ENCODE measurements at places on chromosomes 2 and 18.

GRCh38 chr18:76064998-76065397 is 430.0 kb downstream of the ZNF516 start:
- DNase-seq = no peak

DNA sequence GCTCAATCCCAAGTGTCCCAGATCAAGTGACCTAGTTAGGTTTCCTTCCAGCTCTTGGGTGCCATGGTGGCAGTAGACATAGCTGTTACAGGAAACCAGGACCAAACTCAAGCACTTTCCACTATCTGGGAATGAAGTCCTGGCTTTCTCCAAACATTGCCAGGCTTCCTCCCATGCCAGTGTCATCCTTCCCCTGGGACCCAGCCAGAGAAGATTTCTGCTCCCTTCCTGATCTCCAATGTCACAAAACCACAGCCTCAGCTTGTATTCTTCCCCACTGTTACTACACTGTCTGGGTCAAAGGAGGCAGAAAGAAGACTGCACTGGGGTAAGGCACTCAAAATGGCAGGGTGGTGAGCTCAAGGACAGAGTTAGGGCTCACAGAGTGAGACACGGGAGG is 347.1 kb downstream of the TNS1 start:
- no peak for DNase-seq

DNA sequence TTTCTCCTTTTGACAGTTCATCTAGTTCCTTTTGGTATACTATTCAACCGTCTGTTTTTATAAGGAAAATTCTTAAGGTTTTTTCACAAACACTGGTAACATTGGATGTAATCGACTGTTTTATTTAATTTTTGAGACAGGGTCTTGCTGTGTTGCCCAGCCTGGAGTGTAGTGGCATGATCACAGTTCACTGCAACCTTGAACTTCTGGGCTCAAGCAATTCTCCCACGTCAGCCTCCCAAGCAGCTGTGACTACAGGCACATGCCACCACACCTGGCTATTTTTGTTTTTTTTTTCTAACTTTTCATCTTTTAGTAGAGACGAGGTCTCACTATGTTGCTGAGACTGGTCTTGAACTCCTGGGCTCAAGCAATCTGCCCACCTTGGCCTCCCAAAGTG is 104.4 kb upstream of the DNMT3A start:
- DNase-seq = no peak

GRCh38 chr18:63322908-63323634 is 3.5 kb upstream of the BCL2 start:
- DNase-seq = no peak

- no peak for DNase-seq
Observed at GRCh38 chr2:62216113-62216512, 20.2 kb downstream of the B3GNT2 start.

- no peak for DNase-seq
Observed at GRCh38 chr2:83394134-83394904, 1064.8 kb downstream of the SUCLG1 start.

- DNase-seq = no peak
Observed at GRCh38 chr2:151999053-151999452, 99.8 kb downstream of the CACNB4 start.

DNA sequence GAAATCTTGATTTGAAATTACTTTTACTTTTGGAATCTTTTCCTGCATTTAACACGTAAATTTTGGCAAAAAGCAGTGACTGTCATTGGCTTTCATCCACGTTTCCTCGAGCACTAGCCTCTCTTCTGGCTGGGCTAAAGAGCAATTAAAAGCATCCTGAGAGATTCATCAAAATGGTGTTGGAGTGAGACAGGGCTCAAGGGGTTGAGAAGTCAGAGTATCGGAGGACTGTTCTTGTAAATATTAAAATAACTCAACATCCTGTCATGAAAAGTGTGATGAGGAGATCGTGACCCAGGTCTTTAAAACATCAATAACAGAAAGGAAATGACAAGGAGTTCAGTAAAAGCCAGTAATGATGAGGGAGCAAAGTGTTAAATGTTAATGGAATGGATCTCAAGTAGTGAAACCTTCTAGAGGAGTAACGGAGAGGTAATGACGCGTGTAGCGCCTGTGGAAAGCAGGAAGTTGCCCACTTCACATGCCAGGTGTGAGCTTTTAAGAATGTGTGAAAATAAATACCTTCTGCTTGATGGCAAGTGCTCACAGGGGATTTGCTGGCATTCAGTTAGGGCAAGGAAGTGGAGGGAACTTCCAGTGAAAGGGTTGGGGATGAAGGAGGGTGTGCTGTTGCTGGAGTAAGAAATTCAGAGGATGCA is 754.4 kb downstream of the ADCYAP1 start:
- DNase-seq = no peak

- no peak for DNase-seq
Observed at GRCh38 chr2:168550670-168551069, 94.6 kb downstream of the CERS6 start.

- no peak for DNase-seq
Observed at GRCh38 chr2:209422191-209422754, 1.6 kb upstream of the MAP2 start.

- no peak for DNase-seq
Observed at GRCh38 chr18:45449418-45450227, 165.7 kb upstream of the SLC14A2 start.

GRCh38 chr18:43571078-43571689 is 293.9 kb upstream of the SYT4 start:
- no peak for DNase-seq

- no peak for DNase-seq
Observed at GRCh38 chr2:216279459-216279858, 92.8 kb downstream of the MARCHF4 start.
